ENCODE measurements at places on chromosomes 6 and 20.

- DNase-seq: no peak
These were observed 9.9 kb downstream of the GGT7 start for GRCh38 chr20:34862724-34863123.

GRCh38 chr6:2625581-2625980, 125.1 kb downstream of the MYLK4 start:
- no peak for DNase-seq

- DNase-seq: peak; percentile 35
These were observed at the start of gene DBNDD2 for GRCh38 chr20:45407783-45408645. DBNDD2 (plus strand) TSS chr20:45408289; CDS start chr20:45408468, 179 bp downstream.

DNA sequence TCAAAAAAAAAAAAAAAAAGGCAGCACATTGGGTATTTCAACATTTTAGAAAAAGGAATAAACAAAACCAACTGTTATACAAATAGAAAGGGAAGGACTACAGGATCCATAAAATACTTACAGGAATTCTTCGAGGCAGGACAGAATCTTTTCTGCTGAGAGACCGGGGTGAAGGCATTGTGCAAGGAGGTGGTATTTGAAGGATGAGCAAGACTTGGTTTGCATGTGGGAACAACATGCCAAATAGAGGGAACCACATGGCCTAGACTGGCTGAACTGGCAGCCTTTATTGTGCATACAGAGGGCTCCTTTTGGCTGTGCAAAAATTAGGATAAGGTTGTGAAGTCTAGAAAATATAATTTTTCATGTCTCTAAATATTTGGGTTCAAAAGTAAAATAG, 62.9 kb downstream of the SCAND1 start:
- no peak for DNase-seq

DNA sequence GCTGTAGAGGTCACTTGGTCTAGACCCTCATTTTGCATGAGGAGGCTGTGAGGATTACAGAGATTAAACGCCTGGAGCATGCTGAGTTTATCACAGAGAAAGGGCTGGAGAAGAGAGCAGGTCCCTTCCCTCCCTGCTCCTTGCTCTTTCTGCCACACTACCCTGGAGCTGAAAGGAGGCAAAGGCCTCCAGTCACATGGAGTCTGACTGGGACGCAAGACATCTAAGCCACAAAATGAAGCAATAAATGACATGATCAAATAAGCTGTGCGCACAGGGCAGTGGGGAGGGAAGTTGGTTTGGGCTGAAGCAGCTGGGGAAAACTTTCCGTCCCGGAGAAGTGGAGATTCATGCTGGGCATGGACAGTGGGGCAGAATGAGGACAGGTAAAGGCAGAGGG, 33.3 kb downstream of the ATXN1 start:
- DNase-seq: no peak

- DNase-seq: no peak
These were observed 170.1 kb downstream of the HS3ST5 start for GRCh38 chr6:114172576-114173260.

DNA sequence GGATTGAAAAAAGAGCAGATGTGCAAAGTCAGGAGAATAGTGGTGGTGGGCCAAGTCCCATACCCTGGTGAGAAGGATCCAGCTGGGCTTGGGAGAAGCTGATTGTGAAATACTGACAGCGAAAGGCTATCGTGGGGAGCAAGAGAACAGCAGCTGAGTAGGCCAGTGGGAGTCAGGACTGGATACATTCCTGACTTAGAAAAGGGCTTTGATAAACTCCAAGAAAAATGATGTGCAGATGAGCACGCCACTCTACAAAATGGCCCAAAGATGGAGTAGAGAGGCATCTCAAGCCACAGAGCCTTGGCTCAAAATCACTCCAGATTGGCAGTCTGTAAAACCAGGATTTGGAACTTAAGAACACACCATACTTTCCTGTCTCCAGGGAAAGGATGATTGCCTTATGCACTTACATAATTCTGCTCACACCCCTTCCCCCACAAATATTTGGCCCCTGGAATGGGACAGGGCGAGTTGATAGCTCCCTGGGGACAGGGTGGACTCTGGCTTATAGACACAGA, 578.7 kb downstream of the MAFB start:
- no peak for DNase-seq

DNA sequence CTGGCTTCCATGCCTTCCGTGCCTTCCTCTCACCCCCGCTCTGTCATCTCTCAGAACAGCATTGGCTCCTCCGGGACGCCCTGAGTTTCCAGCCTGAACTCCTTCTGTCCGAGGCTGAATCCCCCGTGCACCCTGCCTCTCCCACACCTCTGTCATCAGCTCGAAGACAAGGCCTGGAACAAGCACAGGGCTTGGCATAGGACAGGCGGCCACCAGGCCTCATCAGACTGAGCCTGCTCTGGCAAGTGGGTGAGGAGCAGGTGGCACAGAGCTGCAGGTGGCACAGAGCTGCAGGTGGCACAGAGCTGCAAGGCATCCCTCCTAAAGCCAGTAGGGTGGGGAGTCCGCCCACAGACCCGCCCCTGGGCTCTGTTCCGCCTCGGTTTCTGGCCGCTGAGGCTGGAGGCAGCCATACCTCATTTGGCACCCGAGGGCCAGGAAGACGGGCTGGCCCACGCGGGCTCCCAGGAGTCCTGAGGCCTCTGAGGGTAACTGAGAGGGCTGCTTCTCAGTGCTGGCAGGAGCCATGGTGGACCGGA, 60.2 kb downstream of the EZR start:
- DNase-seq: no peak

GRCh38 chr20:57438552-57438951, 47.4 kb downstream of the RBM38 start:
- no peak for DNase-seq

DNA sequence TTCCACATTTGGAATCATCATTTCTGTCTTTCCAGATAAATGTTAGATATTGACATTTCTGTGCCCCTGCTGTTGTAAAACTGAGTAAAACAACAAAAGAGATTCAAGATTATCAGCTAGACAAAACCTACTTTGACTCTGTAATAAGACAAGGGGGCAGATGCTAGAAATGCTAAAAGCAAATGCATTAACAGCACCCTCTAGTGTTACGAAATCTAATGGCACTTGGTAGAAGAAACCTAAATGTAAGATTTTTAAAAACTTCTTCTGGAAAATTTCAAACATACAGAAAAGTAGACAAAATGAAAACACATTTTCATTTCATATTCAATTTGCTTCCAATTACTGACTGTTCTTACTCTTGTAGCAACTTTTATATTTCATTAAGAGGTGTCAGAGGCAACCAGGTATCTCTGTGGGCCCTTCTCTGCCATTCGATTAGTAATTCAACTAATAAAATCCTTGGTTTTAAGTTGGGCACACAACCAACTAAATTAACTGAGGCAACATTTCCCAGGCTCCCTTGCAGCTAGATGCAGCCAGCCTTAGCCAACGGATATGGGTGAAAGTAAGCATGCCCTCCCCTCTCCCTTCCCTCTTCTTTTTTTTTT, 45.0 kb downstream of the SLC23A2 start:
- DNase-seq: no peak

- no peak for DNase-seq
These were observed 203.9 kb upstream of the RAB32 start for GRCh38 chr6:146339716-146340115.

DNA sequence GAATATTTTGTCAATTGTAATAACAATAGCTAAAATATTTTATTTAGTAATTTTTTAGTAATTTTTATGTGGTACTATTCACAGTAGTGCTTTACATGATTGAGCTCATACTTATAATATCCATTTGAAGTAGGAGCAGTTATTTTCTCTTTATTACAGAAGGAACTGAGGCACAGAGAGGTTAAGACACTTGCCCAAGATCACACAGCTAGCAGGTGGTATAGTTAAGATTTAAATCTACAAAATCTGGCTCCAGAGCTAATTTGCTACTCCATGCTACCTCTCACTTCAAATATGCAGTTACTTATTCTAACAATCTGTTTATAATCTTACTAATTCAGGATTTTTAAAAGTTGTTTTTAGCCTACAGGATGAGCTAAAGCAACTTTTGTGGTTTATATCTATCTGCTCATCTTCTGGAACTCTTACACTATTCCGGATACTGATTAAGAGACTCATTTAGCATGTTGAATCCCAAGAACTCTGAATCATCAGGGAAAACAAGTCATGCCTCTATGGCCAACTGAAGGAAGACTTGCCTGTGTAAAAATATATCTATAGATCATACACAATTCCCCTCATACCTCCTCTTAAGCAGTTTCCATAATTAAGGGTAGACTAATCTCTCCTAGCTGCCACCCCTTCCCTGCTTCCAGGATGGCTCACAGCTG, 324.2 kb downstream of the UBE3D start:
- no peak for DNase-seq

GRCh38 chr6:149991838-149992237, 28.1 kb downstream of the ULBP1 start:
- no peak for DNase-seq

DNA sequence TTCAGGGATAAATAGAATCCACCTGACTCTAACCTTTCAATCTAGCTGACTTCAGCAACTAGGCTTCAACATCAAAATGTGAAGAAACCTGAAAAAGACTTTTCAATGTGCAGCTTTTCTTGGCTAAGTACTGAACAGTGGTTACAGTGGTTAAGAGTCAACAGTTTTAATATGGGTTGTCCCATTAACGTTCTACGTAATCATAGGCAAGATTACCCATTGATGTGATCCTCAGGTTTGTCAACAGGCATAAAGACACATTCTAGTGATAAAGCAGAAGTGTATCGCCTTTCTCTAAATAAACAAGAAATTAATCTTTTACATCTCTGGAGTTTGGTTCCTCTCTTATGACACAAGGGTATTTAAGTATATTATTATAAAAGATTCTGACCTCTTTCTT, 154.1 kb upstream of the RUNX2 start:
- no peak for DNase-seq

GRCh38 chr20:60055740-60056139, 97.5 kb downstream of the CDH26 start:
- peak; percentile 68 for DNase-seq

- no peak for DNase-seq
These were observed 32.4 kb upstream of the TCP11 start for GRCh38 chr6:35173427-35174087.

- peak; percentile 92 for DNase-seq
These were observed 812 bp downstream of the MYMX start for GRCh38 chr6:44217332-44218143.

- no peak for DNase-seq
These were observed 26.5 kb downstream of the PMEPA1 start for GRCh38 chr20:57683287-57683686.

GRCh38 chr6:39298061-39298460, 16.2 kb downstream of the KCNK17 start:
- no peak for DNase-seq

GRCh38 chr20:19598117-19598850, 159.8 kb upstream of the RIN2 start:
- no peak for DNase-seq

GRCh38 chr6:108163267-108163643, 2.6 kb upstream of the NR2E1 start:
- no peak for DNase-seq

DNA sequence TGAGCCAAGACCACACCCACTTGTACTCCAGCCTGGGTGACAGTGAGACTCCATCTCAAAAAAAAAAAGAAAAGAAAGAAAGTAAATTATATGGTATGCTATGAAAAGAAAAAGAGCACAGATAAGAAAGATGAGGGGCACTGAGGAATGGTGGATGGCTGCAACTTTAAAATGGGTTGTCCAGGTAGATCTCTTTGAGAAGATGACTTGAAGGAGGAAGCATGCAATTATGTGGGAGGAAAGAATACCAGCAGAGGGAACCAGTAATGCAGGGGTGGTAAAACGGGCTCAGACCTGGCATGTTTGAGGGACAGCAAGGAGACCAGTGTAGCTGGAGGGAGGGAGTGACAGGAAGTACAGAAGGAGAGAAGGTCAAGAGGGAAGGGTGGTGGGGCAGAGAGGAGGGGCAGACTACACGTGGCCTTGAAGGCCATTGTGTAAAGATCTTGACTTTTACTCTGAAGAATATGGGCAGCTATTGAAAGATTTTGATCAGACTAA, 22.3 kb downstream of the LINC00237 start:
- DNase-seq: no peak

GRCh38 chr20:59863058-59863457, 70.4 kb downstream of the SYCP2 start:
- DNase-seq: no peak

GRCh38 chr6:169246445-169246844, 7.2 kb downstream of the THBS2 start:
- no peak for DNase-seq

DNA sequence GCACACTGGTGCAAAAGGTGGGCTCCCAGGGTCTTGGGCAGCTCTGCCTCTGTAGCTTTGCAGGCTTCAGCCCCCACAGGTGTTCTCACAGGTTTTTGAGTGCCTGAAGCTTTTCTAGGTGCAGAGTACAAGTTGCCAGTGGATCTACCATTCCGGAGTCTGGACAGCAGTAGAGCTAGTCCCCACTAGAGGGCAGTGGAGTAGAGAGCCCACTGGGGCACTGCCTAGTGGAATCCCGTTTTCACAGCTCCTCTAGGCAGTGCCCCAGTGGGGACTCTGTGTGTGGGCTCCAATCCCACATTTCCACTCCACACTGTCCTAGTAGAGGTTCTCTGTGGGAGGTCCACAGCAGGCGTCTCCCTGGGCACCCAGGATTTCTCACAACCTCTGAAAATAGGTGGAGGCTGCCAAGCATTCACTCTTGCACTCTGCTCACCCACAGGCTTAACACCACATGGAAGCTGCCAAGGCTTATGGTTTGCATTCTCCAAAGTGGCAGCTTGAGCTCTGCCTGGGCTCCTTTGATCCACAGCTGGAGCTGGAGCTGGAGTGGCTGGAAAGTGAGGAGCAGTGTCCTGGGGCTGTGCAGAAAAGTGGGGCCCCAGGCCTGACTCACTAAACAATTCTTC, 86.3 kb upstream of the PROKR2 start:
- no peak for DNase-seq

- DNase-seq: no peak
These were observed 728.4 kb downstream of the PTPRT start for GRCh38 chr20:42461291-42461690.
